ENCODE measurements at places on chromosomes 3 and 15. TPM values are rescaled to one million over a fixed set of nuclear protein-coding genes. Genes with fewer than 3 reads are reported as not detected.
A peak's percentile ranks its signal among the peaks of the same experiment; 100 is the strongest.

Gene PTH1R
- total RNA-seq = not detected

Gene CLDN16
- total RNA-seq = not detected

Gene SERINC4
- 0.08 TPM for total RNA-seq

Gene LARP6
- total RNA-seq = 1.9 TPM

Gene TRIM42
- not detected for total RNA-seq

Gene NCEH1
- 6.7 TPM for total RNA-seq

Gene ARMC8
- 45.6 TPM for total RNA-seq

DNA sequence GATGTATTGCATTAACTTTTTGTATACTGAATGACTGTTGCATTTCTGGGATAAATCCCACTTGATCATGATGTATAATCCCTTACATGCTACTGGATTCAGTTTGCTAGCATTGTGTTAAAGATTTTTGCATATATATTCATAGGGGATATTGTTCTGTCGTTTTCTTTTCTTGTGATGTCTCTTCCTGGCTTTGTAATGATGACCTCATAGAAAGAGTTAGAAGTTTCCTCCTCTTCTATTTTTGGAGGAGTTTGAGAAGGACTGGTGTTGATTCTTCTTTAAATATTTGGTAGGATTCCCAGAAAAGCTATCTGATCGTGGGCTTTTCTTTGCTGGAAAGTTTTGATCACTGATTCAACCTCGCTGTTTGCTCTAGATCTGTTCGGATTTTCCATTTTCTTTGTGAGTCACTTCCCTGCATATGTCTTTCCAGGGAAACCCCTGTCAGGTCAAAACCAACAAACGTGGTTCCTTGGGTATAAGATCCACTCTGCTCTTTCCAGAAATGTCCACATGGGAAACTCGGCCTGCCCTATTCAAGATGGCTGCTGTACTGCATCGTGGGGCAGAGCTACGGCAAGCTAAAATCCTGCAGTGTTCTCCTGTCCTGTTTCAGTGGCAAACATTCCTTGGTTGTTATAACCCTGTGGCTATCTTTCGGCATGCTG is 120.4 kb downstream of the GABRG3 start:
- DNase-seq = no peak

DNA sequence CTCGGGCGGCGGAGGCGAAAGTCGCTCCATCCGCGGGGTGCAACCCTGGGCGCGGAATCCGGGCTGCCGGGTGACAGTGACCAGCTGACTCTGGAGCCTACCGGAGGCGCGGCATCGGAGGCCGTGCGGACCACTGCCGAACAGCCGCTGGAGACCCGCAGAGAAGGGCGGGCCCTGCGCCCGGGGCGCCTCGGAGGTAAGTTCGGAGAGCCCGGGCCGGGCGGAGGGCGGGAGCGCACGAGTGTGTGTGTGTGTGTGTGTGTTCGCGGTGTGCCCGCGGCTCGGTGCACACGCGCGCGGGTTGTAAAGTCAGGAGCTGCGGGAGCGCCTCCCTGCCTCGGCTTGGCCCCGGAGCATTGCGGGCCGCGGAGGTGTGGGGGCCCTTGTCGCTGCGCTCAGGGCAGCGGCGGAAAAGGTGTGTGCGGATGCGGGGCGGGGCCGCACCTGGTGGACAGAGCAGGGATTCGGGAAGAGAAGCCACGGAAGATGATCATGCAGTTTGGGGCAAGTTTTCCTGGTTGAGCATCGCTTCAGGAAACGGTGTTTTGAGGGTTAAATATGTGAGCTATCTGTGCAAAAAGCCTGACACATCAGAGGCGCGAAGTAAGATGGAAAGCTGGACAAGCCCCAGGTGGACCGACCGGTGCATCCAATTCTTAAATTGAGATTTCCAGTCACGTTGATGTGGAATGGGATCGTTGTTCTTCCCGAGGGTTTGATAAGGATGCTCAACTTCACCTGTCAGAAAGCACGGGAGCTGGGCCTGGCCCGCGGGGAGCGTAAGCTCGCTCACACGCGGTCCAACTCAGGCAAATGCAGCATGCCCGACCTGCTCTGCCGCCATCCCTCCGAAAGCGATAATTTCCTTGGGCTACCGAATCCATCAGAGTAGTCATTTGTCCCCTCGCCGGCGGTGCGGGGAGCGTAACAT is 474 bp downstream of the MINAR1 start:
- DNase-seq = no peak

DNA sequence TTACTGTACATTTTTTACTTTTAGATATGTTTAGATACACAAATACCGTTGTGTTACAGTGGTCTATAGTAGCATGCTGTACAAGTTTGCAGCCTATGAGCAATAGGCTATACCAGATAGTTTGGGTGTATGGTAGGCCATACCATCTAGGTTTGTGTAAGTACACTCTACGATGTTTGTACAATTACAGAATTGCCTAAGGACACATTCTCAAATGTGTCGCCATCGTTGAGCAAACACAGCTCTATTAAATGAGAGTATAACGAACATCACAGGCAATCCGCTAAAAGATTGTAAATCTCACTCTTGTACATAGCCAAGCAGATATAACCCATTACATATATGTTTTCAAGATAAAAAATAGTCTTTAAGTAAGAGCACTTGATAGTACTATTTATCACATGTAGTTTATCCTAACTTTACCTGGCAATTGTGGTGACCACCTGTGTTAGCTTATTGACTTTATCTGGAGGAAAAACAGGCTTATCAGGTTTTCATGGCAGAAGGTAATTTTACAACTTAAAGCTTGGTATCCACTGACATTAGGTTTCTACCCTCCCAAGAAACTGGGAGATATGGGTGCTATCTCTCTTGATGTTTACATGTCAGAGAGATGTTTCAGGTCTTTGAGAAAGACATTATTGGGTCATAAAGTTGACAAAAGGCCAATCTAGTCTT is 898.7 kb downstream of the NSUN3 start:
- no peak for DNase-seq

DNA sequence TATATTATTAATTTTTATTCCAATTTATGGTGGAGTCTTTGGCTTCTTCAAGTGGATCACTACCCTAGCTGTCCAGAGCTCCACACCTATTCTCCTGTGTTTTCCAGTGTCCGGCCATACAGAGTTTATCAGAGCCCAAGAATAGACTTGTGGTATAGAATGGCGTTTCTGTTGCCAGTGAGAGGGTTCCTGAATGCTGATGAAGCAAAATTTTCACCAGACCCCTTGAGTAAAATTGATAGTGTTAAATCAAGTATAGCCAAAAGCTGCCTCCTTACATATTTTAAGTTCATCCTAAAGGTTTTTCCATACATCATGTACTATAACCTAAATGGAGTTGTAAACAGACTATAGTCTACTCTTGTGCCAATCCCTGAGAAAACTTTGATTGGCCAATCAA is 171.5 kb upstream of the CHL1 start:
- no peak for DNase-seq

DNA sequence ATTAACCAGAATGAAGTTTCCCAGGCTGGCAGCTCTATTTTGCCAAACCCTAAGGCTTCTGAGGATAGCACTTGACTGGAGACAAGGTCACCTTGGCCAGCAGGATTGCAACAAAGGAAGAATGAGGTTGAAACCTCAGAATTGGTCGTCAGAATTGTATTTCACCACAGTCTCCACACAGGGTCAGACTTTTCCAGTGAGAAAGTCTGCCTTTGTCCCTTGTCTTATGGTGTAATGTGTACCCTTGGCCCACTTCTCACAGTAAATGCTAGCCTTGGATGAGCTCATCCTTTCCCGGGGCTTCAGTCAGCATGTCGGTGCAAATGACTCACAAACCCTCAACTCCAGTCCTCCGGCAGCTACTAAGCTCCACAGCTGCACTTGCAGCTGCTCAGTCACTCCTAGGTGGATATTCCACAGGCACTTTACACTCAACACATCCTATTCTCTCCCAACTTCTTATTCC is 19.7 kb downstream of the SSR3 start:
- peak; percentile 29 for DNase-seq

DNA sequence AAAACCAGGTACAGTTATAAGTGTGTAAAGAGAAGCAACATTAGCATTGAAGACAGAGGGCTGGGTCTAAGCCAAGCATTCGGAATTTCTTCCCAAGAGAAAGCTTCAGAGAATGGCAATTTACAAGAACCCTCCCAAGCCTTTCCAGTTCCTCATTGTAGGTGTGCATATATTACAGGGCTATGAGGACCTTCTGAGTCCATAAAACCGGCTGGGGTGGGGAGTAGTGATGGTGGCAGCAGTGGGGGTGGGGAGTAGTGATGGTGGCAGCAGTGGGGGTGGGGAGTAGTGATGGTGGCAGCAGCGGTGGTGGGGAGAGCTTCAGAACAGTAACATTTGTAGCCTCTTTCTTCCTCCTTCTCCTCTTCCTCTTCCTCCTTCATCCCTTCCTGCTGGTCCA is 368.7 kb upstream of the UMPS start:
- DNase-seq = no peak

DNA sequence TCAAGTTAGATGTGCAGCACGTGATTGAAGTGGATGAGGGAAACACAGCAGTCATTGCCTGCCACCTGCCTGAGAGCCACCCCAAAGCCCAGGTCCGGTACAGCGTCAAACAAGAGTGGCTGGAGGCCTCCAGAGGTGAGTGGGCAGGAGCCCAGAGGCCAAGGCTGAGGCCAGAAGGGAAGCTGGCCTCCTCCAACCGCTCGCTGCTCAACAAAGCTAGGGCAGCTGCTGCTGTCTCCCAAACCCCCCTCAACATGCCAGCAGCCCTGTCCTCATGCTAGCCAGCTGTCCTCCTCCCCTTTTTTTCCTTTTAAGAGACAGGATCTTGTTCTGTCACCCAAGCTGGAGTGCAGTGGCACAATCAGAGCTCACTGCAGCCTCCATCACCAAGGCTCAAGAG is 57.0 kb downstream of the BOC start:
- DNase-seq = no peak

DNA sequence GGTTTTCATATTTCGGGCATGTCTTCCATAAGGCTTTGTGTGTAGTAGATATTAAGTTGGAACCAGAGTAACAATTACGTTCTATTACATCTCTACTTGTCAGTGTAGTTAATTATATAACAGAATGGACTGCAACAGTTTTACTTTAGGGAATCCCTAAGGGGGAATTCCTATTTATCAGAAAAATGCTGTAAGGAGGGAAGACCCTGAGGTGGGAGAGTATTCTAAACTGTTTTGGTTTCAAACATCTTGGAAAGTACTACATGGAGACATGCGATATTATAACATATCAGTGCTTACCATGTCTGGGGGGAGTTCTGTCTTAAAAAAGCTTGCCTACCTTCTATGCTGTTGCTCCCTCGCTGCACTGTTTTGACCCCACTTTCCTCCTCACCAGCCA is 238.1 kb downstream of the LPP start:
- DNase-seq = no peak

DNA sequence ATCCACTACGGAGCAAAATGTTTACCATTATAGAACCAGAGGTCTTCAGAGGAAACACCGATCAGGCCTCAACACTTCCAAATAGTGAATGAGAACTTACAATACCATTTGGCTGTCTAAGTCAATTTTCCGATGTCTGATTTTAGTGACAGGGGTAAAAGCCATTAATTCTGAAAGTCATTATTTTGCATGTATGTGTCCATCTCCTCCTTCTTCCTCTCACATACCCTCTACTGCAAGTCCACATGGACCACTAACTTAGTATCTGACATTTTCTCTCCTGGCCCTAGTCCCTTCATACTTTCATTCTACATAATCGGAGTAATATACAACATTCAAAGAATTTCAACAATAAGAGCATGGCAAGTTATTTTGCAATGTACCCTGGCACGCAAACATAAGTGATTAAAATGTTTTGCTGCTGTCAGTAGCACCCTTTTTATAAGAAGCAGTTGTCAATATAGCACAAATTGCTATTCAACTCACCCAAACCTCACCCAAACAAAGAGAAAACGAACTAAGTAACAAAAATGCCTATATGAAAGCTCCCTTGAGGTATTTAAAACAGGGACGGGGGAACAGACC is 1.9 kb downstream of the TOP2B start:
- DNase-seq = no peak

DNA sequence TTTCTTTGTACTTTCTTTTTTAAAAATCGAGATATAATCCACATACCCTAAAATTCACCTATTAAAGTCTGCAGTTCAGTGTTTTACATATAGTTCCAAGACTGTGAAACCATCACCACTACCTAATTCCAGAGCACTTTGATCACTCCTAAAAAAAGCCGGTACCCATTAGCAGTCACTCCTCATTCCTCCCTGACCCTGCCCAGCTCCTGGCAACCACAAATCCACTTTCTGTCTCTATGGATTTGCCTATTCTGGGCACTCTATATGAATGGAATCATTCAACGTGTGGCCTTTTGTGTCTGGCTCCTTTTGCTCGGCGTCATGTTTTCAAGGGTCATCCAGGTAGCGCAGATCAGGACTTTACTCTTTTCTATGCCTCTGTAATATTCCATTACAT is 17.3 kb downstream of the TRPM1 start:
- DNase-seq = no peak

GRCh38 chr3:111351334-111351733 is 190.7 kb upstream of the CD96 start:
- DNase-seq = no peak

DNA sequence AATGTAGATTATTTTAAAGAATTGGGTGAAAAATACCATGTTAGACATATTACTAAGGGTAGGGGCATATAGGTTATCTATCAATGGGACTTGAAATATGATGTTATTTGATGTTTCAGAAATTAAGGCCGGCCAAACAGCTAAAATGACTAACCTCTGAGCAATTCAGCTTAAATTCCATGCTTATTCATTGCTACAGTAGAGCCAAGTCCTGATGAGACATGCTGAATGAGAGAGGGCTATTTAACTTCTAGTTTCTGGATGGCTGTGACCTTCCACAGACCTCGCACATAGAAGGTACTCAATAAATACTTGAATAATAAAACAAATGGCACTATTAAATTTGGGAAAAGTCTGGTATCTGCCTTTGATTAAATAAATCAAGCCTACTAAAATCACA is 175.6 kb upstream of the WNT5A start:
- no peak for DNase-seq

DNA sequence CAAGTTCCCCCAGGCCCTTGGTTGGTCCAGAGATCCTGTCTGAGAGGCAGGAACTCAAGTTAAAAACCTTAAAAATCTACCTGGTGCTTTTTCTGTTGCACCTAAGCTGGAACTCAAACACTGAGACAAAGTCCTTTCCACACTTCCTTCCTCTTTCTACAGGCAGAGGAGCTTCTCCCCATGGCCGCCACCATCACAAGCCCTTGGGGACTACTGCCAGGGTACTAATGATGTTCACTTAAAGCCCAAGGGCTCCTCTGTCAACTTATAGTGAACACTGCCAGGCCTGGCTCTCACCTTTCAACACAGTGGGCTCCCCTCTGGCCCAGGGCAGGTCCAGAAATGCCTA is 26.0 kb downstream of the TM4SF18 start:
- no peak for DNase-seq

GRCh38 chr3:106820726-106821362 is 556.4 kb upstream of the CCDC54 start:
- no peak for DNase-seq

DNA sequence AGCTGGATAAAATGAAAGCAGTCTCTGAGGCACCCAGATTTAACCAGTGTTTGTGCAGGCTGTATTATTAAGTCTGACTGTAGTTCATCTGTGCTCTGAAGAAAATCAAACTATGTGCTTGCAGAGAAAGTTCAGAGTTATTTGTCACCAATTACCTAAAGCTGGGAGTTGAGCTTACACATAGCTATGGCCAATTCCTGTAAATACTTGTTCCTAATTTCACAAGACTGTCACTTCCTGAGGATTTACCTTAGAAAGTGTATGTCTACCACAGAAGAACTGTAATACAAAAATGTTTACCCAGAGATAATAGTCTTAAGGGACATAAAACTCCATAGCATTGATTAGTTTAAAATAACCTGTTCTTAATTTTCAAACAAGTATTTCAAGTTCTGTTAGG is 628.4 kb upstream of the TGFBR2 start:
- DNase-seq = no peak

GRCh38 chr15:75177360-75178071 is 24.2 kb upstream of the C15orf39 start:
- DNase-seq = no peak

Data from activated naive CD8-positive, alpha-beta T cell treated with anti-CD3 and anti-CD28 coated beads for 36 hours (primary cell).